Stimulated activated CD8-positive, alpha-beta memory T cell treated with anti-CD3 and anti-CD28 coated beads, Interleukin-4, amount 100 ng/mL, for 4 hours (primary cell): ENCODE measurements at places on chromosomes 16 and 17.
A peak's percentile ranks its signal among the peaks of the same experiment; 100 is the strongest.

GRCh38 chr17:81341516-81342268 lies 46.6 kb upstream of the SLC38A10 start:
- DNase-seq, result no peak

GRCh38 chr16:21614896-21615295 lies 15.5 kb downstream of the METTL9 start:
- no peak for DNase-seq

DNA sequence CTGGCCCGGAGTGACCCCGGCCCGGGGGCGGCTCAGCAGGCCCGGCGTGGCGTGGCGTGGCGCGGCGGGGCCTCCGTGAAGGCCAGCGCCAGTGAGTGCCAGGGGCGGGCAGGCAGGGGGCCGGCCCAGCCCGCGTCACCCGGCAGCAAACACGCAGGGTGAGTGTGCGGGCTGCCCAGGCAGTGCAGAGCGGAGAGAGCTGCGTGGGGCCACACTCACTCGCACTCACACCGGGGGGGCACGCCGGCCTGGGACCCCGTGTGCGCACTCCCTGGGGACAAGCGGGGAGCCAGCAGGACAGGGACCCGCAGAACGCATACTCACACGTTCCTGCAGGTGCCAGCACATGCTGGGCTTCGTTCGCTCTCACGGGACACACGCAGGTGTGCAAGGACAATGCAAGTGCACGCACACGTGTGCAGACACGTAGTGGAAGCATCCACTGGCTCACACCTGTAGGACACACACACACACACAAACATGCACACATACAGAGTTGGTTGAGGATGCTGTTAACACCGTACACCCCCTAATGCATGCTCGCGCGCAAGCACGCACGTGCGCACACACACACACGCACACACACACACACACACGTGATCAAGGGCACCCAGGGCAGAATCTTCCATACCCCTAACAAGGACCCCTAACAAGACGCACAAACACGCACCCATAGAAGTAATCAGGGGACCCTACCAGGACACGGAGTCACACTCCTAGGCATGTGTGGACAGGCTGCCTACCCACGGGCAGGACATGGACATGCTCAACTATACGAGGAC lies 7.7 kb downstream of the USP6 start:
- DNase-seq, result no peak

DNA sequence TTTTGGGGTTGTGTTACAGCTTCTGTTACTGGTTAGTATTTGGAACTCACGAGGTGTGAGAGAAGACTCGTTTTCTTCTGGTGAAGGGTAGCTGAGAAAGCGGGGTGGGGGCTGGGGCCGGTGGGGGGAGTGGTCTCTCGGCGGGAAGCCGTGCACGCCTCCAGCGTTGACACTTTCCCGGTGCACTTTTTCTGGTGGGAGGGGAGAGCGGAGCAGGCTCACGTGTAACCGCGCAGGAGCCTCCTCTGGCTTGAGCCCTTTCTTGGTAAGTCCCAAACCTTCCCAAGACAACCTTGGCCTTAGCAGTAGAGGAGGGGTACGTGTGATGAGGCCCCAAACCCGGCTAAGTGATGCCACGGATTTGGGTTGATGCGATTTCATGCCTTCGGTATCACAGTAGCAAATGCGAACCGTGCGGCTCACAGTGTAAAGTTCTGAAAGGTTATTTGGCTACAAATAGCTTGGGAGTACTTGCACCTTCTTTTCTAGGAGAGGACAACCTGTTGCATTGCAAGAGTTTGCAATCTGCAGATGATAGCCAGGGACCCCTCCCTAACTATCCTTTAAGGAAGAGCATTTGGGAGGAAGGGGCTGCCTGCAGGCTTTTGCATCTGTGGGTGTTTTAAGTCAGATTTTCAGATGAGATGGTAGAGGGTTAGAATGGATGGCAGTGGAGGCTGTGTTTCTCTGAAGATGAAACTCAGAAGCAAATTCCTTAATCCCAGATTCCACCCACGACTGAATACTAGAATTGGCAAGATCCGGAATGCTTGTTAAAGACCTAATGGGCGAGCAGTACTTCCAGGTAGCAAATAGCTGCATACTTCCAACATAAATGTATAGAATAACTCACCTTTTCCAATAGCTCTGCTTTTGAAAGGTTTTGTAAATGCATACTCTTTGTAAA lies 1.5 kb downstream of the HLF start:
- DNase-seq, result no peak

DNA sequence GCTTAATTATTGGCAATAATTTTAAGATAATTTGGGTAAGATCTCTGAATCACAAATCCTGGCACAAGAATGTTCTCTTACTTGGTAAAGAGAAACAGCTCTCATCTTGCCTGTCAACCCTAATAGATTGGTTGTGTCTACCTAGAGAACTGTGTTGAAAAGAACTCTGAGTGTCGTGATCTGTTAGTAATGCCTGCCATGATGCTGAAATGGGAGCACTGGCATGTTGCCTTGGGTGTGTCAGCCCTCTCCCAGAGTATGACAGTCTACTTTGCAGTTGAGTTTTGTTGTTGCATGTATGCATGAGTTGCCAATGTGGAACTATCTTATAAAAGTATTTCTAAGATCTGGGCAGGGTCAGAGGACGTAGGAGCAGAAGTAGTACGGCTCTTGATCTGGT lies 221.4 kb downstream of the MAF start:
- no peak for DNase-seq

GRCh38 chr17:39653662-39654331 lies 11.4 kb upstream of the TCAP start:
- DNase-seq, result peak; percentile 40

DNA sequence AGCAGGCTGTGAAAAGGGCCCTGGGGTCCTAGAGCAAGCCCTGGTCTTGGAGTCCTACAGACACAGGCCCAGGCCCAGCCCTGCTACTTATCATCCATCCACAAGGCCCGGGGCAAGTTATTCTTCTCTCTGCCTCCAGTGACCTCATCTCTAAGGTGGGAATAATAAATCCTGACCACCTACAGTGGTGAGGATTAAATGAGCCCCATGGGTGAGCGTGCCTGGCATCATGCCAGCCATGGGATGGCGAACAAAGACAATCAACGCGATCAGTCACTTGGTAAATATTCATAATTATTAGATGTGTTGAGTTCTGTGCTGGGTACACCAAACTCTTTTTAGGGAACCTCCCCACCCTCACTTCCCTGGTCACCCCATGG lies 5.5 kb downstream of the KRT15 start:
- DNase-seq, result no peak

- no peak for DNase-seq
These were observed 11.0 kb downstream of the CD300A start for GRCh38 chr17:74477411-74477810.

GRCh38 chr17:57585341-57586195 lies 159.5 kb downstream of the CCDC182 start:
- DNase-seq, result no peak

- no peak for DNase-seq
These were observed 129.7 kb upstream of the MYOCD start for GRCh38 chr17:12536021-12536420.

GRCh38 chr16:66580605-66581209 lies 1.4 kb downstream of the CMTM2 start:
- no peak for DNase-seq

GRCh38 chr16:85014311-85014710 lies 3.0 kb upstream of the ZDHHC7 start:
- no peak for DNase-seq

DNA sequence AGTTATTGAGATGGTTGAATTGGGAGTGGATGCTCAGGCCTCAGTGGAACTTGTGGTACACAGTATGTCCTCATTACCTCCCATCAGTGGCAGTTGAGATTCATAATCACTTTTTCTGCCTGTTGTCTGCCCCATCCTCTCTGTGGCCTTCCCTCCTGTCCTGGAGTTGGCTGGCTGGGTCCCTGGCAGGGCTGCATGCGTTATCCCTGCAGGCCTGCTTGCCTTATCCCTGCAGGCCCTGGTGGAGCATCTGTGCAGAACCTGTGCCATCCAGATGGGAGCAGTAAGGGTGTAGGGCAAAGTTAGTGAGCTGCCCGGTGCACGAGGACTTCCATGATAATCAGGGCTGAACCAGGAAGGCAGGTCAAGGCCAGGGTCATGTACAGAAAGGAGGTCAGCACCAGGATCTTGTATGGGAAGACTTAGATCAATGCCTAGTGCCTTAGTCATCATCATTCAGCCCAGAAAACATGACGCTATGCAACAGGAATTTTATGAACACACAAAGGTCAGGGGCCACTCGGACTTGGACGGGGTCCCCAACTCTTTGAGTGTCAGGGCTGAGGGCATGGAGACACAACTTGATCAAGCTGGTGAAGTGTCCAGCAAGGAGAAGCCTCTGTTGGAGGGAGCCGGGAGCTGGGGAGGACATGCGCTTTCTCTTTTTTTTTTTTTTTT lies 47.2 kb downstream of the ABCC1 start:
- no peak for DNase-seq

GRCh38 chr17:48351911-48352332 lies 78.1 kb downstream of the SKAP1 start:
- no peak for DNase-seq
